ENCODE measurements at places on chromosomes 3 and 15. TPM values are rescaled to one million over a fixed set of nuclear protein-coding genes. Genes with fewer than 3 reads are reported as not detected.
A peak's percentile ranks its signal among the peaks of the same experiment; 100 is the strongest.

MAP1A gene
- 32.4 TPM for total RNA-seq

COX5A gene
- 66.3 TPM for total RNA-seq

DNA sequence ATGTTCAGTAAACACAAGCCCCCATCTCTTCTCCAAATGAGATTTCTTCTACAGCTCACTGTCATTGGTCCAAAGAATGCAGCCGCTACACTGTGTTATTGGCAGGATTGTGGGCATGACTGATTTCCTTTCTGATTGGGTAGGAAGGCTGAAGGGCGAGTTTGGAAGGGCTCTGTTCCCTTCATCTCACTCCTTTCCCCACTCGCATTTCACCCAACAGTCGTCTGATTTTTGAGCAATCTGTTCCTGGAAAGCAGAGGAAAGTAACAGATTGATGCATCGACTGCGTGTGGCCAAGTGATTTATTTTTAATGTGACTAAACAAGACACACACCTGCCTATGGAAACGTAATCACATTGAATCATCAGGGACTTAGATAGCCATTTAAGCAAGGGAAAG lies 55.5 kb downstream of the NOX5 start:
- DNase-seq = no peak

DNA sequence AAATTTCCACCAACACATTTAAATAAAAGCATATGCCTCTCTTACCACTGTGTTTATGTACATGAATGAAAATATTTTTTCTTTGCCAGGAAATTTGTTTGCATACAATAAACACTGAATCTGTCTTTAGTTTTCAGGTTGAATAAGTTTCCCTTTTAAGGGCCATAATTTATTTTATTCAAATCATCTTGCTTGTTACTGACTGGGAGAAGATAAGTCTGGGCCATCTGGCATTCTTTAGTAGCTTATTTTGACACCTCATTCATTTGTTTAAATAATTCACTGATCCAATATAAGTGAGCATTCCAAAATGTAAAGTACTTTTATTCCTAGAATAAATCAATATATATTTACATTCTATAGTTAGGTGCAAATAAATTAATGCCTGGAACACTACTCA lies 1001.3 kb downstream of the PLOD2 start:
- no peak for DNase-seq

DNA sequence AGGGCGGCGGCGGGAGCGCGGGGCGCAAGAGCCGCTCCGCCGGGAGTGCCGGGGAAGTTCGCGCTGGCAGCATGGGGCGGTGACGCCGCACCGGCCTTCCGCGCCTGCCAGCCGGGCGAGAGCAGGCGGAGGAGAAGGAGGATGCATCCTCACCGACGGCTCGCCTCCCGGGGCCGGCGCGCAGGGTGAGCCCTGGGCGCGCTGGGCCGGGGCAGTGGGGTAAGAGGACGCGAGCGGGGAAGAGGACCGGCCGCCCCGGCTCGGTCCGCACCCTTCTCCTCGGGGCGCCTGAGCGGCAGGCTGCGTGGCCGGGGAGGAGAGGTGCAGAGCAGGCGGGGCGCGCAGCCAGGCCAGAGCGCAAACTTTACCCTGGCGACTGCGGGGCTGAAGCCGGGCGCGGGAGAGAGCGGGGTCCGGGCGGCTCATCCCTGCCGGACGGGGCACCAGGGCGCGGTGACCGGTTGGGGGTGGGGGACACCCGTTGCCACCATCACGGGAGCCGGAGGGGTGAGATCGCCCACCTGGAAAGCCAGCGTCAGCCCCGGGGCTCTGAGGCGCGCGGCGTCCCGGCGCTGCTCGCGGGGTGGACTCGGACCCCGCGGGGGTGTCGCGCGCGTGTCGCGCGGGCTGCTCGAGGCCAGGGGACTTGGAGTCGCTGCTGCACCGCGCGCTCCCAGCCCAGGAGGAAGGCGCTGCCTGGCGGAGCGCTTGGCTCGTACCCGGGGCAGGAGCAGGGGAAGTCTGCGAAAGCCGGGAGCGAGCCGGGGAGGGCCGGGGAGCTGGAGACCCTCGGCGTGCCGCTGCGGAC lies 542 bp downstream of the GABRA5 start:
- DNase-seq = no peak

DNA sequence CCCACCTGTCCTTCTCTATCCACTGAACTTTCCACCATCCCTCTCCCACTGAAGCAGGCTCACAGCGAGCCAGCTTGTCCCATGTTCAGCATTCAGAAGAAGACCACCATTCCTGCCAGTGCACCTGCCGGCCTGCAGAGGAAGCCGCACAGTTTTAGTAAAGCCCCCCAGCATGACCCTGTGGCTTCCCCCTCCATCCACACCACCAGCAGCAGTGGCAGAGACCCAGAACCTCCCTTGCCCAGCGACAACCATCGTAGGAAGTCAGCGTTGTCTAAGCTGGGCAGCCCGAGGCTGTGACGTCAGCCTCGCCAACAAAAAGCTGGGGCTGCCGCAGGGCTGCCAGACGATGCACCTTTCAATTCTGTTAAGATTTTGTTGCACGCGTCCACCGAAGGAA lies 66.6 kb upstream of the TAMM41 start:
- no peak for DNase-seq

RPL15 gene
- 1,125 TPM for total RNA-seq

TICRR gene
- total RNA-seq = 0.22 TPM

- DNase-seq = no peak
Observed at GRCh38 chr15:89368566-89369223, 34.1 kb upstream of the POLG start.

SNX22 gene
- total RNA-seq = 2.1 TPM

DNA sequence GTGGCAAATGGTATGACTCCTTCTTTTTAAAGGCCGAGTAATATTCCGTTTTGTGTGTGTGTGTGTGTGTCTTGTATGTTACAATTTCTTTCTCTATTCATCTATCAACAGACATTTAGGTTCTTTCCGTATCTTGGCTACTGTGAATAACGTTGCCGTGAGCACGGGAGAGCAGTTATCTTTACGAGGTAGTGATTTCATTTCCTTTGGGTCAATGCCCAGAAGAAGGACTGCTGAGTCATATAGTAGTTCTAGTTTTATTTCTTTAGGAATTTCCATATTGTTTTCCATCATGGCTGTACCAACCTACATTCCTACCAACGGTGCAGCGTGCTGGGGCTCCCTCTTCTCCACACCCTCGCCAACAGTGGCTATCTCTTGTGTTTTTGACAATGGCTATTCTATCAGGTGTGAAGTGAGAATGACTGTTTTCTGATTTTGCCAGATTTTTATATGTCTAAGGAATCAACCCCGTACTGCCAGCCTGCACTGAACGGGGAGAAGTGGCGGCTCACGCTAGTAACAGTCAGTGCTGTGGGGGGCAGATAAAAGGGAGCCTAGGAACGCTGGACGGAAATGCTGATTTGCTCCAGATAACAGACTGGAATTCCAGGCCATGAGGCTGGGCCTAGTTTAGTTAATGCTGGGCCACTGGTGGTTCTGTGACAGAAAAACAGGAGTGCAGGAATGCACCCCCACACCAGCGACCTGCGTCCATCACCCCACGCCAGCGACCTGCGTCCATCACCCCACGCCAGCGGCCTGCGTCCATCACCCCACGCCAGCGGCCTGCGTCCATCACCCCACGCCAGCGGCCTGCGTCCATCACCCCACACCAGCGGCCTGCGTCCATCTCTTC lies 168.1 kb downstream of the XXYLT1 start:
- DNase-seq = peak; percentile 40

DNA sequence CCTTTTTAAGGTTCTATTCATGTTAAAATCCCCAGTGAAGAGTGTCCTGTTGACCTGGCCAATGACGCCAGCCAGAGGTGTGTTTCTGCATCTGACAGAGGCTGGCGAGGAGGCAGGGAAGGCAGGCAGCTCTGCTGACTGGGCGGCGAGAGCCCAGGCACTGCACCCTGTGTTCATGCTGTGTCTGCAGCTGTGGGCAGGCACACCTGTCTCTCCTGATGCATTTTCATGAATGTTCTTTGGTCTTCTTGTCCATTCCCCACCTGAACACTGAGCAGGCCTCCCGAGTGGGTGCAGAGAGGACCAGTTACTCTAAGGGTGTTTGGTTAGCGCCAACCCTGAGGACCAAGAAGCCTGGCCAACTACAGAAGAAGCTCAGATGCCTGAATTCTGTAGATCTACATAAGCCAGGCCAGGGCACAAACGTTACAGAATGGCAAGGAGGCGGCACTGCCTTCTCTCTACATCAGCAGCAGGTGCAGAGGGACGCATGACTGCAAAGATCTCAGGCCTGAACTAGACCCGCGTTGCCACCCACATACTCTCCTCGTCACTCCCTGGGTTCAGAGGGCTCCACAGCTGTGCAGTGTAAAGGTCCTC lies 233.7 kb downstream of the OCA2 start:
- DNase-seq = no peak

GRCh38 chr3:120615847-120616609 lies 19.9 kb downstream of the NDUFB4 start:
- DNase-seq = no peak

- DNase-seq = no peak
Observed at GRCh38 chr15:65980824-65981456, 111.6 kb downstream of the RAB11A start.

GUCA1C gene
- not detected for total RNA-seq

C3orf22 gene
- not detected for total RNA-seq

TMF1 gene
- total RNA-seq = 43.3 TPM

DNA sequence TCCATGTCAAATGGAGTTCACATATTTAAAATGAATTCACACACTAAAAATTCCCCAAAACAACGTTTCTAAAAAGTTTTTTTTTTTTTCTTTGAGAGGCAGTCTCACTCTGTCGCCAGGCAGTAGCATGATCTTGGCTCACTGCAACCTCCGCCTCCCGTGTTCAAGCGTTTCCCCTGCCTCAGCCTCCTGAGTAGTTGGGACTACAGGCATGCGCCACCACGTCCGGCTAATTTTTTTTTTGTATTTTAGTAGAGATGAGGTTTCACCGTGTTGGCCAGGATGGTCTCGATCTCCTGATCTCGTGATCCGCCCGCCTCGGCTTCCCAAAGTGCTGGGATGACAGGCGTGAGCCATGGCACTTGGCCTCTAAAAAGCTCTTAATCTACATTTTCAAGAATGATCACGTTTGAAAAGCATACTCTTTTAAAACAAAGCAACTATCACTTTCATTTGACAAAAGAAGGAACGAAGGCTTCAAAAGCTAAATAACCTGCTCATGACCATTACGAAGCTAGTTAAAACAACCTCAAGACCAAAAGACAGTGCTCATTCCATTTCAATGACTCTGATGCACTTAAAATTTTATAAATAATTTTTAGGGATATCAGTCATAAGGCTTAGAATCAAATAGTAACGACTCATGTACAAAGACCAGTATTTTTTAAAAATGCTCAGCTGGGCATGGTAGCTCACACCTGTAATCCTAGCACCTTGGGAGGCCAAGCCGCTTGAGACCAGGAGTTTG lies 5.5 kb downstream of the UBE3A start:
- no peak for DNase-seq

DNA sequence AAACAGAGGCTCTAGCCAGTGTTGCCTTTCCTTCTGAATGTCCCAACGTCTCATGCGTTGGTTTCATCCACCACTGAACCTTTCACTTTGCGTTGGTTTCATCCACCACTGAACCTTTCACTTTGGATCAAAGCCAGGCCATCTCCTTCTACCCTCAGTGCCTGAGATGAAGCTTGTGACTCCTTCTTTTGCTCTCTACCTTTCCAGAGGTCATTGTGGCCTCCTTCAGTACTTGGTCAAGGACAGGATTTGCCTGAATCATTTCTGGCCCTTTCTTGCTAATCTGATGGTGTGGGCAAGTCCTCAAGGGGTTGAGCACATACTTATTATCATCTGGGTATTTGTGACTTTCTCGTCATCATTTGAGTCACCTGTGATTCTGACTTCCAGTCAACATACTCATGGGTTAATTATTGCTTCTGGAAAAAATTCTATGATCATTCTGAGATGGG lies 50.0 kb downstream of the SELENOT start:
- no peak for DNase-seq

- DNase-seq = no peak
Observed at GRCh38 chr3:128152419-128153155, 694 bp upstream of the EEFSEC start.

GOLGA6L25 gene
- total RNA-seq = not detected

GRCh38 chr15:63982381-63982854 lies 63.9 kb downstream of the DAPK2 start:
- DNase-seq = no peak

DNA sequence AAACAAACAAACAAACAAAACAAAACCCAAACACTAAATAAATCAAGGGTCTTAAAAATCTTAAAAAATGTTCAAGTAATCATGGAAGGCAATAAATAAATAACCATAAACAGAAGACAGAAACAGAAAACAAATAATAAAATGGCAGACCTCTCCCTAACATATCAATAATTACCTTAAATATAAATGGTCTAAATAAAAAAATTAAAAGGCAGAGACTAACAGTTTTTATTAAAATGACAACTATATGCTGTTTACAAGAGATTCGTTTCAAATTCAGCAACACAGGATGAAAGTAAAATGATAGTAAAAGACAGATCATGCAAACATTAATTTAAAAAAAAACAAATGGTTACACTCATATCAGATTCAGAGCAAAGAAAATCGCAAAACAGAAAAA lies 91.1 kb downstream of the UBE3A start:
- no peak for DNase-seq

DUOXA2 gene
- not detected for total RNA-seq

- DNase-seq = no peak
Observed at GRCh38 chr3:156382458-156383346, 172.2 kb downstream of the SSR3 start.

- no peak for DNase-seq
Observed at GRCh38 chr3:138195481-138195880, 8.4 kb downstream of the ARMC8 start.
